ENCODE measurements at places on chromosomes 4 and X.

DNA sequence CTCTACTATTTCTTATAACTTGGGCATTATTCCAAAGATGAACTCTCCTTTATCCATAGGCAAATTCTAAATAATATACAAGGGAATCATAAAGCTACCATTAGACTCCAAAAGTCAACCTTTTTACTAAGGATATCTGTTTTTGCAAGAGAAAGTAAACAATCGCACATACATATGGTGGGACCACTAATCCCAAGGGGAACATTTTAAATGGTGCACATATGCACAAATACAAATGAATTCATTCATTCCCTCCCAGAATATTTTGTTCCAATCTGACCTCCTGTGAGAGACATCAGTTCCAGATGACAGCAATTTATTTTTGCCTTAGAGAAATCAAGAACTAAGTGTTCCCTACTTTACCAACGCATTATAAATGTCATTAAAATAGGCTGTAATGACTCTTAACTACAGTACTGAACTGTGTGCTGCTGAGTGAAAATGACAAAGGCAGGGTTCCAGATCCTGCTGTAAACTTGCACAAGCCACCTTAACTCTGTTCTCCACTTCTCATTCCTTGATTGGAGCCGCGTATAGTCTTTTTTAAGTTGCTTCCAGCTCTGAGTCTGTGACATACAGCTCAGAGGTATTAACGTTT lies 2.0 kb downstream of the DHX15 start:
- no peak for DNase-seq

DNA sequence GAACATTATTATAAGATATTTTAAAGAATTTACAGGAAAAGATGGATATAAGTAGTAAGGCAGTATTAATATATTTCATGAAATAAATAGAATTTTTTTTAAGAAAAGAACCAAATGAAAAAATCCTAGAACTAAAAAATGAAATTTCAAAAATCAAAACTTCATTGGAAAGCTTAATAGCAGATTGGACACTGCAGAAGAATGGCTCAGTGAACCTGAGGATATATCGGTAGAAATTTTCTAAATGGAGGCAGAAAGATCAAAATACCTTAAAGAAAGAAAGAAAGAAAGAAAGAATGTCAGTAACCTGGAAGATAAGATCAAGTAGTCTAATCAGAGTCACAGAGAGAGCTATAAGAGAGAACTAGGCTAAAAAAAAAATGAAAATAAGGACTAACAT lies 21.3 kb upstream of the FAM13A start:
- no peak for DNase-seq

GRCh38 chr4:152267811-152268210 lies 268.1 kb downstream of the FBXW7 start:
- no peak for DNase-seq

DNA sequence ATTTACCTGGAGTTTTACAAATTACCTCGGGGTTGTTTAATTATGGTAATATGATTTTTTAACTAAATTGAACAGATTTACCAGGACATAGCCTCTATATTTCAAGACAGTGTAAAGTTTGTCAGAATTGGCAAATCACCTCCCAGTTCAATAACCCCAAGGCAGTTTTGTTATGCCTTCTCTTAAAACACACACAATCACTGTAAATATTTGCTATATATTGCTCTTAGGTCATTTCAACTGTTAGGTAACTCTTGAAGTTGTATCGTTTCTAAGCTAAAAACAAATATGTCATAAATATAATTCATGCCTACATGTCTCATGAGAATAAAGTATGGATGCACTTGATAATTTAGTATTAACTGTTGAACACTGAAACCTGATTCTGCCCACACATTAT lies 24.1 kb downstream of the PDLIM5 start:
- DNase-seq: no peak

DNA sequence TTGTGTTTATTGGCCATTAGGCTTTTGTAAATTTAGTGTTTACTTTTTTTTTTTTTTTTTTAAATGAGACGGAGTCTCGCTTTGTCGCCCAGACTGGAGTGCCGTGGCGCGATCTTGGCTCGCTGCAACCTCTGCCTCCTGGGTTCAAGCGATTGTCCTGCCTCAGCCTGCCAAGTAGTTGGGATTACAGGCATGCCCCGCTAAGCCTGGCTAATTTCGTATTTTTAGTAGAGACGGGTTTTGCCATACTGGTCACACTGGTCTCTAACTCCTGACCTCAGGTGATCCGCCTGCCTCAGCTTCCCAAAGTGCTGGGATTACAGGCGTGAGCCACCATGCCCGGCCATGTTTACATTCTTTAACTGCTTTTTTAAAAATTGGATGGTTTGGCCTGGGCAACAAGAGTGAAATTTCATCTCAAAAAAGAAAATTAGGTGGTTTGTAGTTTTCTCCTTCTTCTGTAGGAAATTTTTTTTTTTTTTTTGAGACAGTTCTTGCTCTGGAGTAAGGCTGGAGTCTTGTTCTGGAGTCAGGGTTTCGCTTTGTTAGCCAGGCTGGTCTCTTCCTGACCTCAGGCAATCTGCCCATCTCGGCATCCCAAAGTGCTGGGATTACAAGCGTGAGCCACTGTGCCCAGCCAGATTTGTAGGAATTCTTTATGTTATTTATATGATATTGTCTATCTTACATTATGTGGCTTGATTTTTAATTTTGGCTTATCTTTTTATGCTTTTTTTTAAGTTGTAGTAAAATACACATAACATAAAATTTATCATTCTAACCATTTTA lies 15.1 kb downstream of the UBE2K start:
- no peak for DNase-seq

- no peak for DNase-seq
Observed at GRCh38 chr4:600166-600565, 24.1 kb upstream of the TMEM271 start.

DNA sequence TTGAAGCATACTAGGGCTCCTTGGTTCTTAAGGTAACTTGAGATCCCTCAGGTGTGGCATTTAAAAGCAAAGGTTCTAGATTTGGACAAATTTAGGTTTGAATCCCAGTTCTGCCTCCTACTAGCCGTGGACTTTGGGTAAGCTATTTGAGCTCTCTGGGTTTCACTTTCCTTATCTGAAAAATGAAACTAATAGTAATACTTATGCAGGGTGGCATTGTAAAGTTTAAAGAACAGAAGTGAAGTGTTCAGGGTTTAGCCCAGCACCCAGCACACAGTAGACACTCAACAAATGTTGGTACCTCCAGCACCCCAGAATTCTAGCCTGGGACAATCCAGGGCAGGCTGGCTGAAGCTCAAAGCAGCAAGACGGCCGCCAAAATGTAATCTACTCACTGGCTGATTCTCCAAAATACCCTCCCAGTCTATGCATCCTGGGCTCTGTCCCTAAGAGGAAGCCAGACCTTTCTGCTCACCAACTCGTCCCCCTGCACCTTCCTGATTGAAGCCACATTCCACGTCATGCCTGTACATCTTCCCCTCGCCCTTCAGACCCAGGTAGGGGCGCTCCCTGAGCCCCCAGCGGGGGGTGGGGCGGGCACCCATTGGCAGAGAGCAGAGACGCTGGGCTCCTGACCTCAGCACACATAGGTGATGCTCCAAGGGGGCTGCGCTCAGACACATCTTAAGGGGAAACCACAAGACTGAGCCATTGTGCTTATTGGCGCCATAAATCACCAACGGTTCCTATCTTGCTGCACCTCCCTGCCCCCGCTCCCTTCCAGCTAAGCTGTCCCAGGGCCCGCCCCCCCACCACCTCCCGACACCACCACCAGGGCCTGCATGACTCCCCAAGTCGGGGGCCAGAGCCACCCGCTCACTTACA lies 160.6 kb downstream of the BCOR start:
- peak; percentile 10 for DNase-seq

DNA sequence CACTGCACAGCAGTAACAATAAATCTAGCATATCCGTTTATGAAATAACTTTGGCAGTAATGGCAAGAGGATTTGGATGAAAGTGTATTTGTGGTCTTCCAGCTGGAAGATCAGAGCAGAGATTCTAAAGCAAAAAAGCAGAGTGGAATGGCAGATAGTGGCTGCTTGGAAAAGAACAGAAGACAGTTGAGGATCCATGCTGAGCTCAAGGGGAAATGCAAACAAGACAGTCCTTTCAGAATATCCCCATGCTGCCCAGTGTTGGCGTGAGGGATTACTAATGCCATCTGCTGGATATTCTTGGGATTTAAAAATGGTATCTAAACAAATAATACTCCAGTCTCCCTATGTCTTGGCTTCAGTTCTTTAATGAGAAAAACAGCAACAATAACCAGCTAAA lies 629.1 kb upstream of the ATOH1 start:
- no peak for DNase-seq

DNA sequence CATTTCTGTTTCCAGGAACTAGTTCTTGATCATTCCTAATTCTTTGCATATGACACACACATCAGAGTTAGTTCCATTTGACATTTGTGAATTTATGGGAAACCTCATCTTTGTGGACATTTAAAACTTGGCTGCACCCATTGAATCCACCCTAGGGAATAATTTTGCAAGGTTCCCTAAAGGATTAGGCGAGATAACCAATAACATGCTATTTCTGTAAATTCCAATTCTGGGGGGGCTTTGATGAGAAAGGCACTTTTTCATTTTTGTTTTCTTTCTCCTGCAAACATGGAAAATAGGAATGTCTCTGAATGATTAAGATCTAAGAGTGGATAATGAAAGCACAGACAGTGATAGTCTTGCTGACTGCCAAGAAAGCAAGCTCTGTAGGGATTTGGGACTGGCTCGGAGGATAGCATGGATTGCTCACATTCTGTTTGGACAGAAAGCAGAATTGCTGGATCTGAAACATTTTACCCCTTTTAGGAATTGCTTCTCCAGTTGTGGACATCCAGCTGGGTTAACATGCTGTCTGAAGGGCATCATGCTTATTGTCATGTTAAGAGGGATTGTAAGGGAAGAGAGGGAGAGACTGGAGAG lies 145.1 kb downstream of the NHS start:
- no peak for DNase-seq

- DNase-seq: no peak
Observed at GRCh38 chrX:121010218-121010617, 24.7 kb upstream of the CT47A1 start.

GRCh38 chr4:147753047-147753446 lies 21.2 kb downstream of the ARHGAP10 start:
- DNase-seq: no peak

DNA sequence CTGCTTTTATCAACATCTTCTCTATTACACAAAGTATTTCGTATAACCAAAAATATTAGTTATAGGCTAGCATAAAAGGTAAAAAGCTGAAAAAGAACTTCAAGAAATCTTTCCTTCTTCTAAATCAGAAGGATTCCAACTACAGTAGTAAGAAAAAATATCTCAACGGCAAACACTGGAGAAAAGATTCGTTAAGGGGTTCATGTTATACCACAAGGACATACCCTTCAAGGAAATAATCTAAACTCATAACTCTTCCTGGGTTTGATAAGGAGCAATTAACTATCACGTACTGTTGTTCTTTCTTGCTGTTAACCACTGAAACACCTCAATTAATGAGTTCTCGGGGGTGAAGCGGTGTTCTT lies 1.5 kb downstream of the SMIM14 start:
- DNase-seq: no peak

GRCh38 chr4:26787461-26788340 lies 72.9 kb upstream of the STIM2 start:
- peak; percentile 10 for DNase-seq

- no peak for DNase-seq
Observed at GRCh38 chr4:152620915-152621314, 58.9 kb downstream of the TMEM154 start.

DNA sequence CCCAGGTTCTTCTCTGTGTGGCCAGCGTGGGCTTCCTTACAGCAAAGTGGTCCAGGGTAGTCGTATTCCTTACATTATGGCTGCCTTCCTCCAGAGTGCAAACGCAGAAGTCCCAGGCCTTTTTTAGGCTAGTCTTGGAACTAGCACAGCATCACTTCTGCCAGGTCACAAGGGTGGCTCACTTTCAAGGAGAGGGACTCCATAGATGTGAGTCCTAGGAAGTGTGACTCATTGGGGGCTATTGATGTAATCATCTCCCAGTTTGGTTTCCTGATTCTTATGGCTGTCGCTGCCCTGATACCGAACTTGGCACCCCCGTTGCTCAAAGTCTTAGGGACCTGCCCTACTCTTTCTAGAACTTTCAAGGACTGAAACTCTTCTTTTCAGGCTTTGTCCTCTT lies 140.0 kb downstream of the DCK start:
- DNase-seq: no peak

DNA sequence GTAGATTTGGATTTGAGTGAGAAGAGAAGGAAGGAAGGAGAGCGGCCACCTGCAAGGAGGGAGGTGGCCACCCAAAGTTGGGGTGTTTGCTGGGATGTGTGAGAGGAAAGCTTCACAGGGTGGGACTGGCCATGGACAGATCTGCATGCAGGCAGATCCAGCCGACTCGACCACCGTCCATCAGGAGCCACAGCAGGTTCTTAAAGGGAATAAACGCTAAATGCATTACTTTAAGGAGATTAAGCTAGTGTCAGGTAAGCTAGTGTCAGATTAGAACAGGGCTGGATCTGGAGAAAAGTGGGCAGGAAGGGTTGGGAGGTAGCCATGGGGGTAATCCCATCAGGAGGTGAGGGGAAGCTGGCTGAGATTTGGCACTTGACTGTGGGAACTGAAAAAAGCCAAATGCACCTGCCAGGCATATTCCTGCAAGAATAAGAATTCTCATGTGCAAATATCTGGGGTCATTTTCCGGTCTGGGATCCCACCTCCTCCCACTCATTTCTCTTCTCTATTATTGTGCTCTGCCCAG lies 79.6 kb downstream of the MGST2 start:
- DNase-seq: no peak

GRCh38 chr4:25937801-25938200 lies 23.8 kb downstream of the SMIM20 start:
- no peak for DNase-seq

DNA sequence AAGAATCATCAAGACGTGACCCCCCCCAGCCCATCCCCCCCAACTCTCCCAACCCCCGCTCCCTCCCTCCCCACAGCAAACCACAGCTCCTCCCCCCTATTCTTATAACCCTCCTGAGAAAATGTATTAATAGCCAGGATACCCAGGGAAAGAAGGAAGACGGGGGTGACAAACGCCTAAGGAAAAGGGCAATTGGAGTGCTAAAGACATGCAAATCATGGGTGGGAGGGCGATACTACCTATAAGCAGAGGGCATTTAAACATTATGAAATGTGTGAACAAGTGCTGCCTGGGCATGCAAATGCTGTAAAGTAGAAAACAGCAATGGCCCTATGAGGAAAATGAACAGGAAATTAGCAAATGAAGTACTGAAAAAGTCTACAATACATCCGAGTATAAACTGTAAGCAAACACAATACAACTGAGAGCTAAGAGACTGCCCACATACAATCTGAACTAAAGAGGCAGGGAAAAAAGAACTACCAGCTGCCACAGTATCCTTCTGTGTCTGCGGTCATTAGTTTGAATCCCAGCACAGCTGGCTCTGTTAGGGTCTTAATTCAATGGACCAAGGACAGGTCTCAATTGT lies 2.4 kb downstream of the CXXC4 start:
- DNase-seq: no peak
